ENCODE measurements at places on chromosomes 2 and 18.

DNA sequence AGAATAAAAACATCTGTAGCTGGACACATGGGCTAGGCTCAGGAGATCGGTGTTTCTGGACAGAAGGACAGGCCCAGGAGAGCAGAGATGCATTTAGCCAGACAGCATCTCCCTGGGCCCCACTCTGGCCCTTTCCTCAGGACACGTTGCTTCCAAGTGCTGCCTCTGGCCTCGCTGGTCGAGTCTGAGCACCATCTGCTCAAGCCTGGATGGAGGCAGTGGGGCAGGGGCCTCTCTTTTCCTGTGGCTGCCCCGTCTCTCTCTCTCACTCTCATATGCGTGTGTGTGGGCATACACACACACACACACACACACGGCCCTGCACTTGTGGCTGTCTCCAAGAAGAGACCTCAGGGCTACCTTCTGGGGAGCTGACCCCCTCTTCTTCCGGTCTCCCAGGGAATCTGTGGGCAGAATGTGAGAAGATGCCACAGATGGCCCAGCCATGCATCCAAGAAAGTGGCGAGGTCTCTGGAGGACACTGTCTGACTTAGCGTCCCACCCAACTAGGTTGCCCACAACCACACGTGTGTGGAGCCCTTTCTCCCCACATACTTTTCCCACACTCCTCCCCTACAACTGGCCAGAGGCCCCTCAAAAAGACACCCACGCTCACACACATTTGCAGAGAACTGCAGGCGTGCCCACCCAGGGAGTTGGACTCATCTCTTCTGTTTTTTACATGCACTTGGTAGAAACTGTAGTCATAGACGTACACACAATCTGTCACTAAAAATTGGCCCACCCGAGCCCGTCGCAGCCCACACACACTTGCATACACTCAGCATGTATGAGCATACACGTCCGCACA is 19.9 kb downstream of the CELF4 start:
- no peak for DNase-seq

DNA sequence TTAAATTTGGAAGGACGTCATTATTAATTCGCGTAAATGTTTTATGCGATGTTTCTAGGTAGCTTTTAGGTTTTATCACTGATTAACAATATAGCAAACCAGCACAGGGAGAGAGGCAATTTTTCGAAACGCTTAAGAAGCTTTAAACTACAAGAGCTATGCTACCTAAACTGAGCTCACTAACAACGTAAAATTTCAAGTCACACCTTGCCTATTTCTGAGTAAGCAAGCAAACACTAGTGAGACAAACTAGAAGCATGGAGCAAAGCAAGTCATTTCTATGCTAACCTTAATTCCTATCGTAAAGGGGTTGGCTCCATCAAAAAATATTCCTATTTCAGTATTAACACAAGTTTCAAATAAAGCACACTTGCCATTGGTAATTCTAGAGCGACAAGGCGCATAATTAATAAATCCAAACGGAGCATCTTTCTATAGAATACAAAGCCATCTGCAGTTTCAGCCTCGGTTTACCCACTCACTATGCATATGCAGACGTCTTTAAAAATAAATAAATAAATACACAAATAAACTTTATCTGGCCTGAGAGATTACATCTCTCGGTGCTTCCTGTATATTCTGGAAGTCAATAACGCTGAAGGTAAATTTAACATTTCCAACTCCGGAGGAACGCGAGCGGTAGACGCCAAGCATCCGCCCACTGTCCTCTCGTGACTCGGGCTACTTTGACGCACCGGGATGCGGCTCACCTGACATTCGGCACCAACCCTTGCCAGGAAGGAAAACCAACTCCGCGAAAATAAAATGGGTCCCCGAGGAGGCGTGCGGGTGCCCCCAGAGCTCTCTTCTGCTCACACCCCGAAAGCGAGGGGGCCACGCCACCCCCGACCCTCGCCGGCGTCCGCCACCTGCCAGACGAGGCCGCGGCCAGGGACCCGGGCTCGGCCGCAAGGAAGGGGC is 947 bp downstream of the ITSN2 start:
- DNase-seq: peak; percentile 50

DNA sequence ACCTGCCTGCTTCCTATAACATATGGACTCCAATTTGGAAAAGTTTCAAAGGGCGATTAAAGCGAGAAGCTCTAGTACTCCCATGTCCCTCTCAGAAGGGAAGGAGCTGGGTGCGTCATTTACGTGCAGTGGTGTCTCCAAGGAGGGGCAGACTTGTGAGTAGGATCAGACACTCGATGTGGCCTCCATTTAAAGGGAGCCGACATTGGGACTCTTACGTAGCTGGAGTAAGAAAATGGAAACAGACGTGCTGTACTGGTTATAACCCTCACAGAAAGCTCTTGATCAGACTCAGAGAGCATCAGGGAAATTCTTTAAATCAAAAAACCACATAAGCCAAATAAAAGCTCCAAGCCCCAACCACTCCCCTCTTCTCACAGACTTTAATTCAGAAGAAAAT is 198.5 kb downstream of the KLHL29 start:
- DNase-seq: no peak

DNA sequence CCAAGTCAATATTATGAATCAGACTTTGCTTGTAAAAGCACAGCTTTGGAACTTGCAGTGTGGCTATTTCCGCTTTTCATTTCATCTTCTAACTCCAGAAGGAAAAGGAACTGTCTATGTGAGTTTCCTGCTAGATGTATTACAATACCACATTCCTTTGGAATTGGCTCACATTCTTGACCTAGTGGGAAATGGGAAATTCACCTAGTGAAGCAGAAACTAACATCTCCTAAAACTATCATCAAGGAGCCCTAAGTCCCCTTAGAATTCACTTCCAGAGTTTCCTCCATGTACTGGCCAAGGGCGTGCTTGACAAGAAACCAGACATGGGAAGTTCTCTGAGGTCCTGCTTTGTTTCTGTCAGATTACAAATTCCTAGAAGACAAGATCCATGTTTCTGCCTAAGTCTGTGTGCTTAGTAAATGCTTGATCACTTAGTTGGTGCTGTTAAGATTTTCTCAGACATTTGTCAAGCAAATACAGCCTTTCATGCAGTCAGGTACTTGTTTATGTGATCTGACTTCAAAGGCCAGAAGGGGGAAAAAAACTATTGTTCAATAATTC is 275.7 kb upstream of the FN1 start:
- no peak for DNase-seq

Data from stimulated activated naive CD8-positive, alpha-beta T cell treated with anti-CD3 and anti-CD28 coated beads, Interleukin-15, amount 100 ng/mL, for 72 hours (primary cell).